ENCODE measurements at places on chromosomes 5 and 9. TPM values are rescaled to one million over a fixed set of nuclear protein-coding genes. Genes with fewer than 3 reads are reported as not detected.

GRCh38 chr9:133119103-133119845 is 1.8 kb downstream of the RALGDS start:
- DNase-seq: no peak

Gene CCDC192
- not detected for total RNA-seq

GRCh38 chr5:59608745-59609144 is 284.8 kb downstream of the PDE4D start:
- no peak for DNase-seq

GRCh38 chr5:76413746-76414145 is 10.7 kb downstream of the IQGAP2 start:
- DNase-seq: no peak

DNA sequence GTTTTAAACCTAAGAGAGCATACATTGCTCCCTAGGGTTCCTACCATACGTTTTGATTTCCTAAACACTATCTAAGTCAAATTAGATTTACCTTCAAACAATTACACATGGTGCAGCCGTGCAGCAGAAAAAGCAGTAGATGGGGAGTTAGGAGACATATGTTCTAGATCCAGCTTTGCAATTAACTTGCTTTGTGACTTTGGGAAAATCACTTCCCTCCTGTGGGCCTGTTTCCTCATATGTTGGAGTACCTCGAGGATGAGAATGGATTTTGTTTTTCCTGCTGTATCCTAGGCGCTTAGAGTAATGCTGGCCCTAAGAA is 711 bp downstream of the MRPL50 start:
- DNase-seq: no peak

Gene CHD1
- 120 TPM for total RNA-seq

Gene DROSHA
- 41.9 TPM for total RNA-seq

Gene NAIP
- 34.7 TPM for total RNA-seq

Gene CTNND2
- 0.47 TPM for total RNA-seq

- DNase-seq: no peak
Observed at GRCh38 chr5:175830586-175831300, 40.6 kb upstream of the CPLX2 start.

DNA sequence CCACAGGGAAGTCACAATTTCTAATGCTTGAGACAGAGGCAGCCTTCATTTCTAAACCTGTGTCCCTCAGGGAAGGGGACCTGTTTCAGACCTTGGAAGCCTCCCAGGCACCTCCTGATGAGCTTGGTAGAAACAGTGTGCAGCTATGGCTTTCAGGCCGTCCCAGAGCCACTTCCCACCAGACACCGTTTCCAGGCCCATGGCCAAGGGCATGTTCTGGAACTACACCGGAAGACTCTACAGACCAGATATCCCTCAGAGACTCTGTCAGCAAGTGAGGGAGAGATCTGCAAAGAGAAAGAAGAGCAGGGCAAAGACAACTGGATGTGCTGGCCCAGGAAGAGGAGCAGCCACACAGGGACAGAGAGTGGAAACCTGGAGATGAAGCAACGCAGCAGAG is 82.2 kb upstream of the HSPA9 start:
- DNase-seq: no peak

DNA sequence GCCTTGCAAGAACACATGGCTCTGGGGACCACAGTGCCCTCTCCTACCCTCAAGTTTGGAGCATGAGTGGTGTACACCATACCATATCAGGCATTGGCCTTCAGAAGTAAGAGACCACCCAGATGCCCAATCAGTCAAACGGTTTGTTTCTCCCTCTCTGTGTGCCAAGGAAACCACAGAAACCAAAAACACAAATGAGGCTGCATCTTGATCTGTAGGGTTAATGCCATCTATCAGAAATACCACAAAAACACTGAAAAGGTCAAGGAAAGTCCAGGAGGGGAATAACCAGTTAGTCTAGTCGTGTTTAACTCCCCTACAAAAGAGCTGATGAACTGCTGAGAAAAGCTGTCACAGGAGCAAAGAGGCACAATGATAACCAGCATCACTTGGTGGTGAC is 78.4 kb downstream of the INSYN2B start:
- DNase-seq: no peak

Gene PKN3
- 10.0 TPM for total RNA-seq

DNA sequence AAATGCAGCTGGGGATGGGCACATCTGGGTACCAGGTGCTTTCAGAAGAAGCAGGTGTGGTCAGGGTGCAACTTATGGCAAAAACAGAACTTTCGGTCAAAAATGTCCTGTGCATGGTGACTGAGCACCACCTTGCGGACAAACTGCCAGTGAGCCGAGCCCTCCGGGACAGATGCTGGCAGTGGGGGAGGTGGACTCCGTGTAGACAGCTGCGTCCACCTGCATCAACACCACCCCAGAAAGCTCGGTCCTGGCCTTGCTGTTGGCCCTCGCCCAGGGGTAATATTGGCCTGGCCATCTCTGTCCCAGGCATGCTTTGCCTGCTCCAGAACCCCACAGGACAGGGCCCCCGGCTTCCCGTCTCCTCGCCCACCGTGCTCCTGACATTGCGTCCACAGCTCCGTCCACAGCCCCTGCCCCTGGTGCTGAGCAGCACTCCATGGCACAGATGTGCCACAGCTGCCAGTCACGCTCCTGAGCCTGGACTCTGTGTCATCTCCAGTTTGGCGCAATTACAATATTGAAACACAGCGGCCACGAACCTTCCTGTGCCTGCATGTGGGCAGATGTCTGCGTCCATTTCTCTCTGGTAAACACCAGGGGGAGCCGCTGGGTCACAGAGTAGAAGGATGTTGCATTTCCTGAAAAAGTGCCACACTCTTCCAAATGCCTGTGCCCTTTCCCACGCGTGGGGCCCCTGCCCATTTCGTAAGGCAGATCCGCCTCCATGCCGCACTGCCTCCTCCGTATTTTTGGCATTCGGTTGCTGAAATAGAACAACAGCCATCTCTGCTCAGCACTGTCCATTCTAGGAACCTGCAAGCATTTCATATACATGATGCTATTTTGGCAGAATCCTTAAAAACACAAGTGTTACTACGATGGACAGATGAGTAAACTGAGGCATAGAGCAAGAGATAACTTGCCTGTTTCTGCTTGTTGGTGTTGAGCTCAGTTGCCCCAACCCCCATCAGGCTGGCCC is 33.4 kb upstream of the SLC6A19 start:
- peak; percentile 91 for DNase-seq

DNA sequence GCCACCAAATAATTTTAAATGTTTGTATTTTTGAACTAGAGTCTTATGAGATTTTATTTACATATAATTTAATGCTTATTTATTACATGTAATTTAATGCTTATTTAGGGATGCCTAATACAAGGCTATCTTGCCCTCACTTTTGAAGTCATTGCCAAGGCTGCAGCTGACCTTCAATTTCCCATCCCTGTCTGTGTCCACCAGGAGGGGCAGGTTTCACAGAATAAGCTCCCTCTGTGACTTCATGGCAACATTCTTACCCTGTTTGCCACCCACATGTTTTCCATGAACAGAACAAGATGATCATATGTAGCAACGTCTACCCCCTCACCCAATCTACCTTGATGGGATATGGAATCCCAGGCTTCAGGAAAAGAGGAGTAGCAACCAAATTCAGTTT is 27.0 kb downstream of the C5 start:
- DNase-seq: no peak

GRCh38 chr5:65871182-65871581 is 55.2 kb upstream of the ERBIN start:
- DNase-seq: no peak

- DNase-seq: no peak
Observed at GRCh38 chr5:8254674-8255073, 385.7 kb downstream of the MTRR start.

- no peak for DNase-seq
Observed at GRCh38 chr5:180202939-180203573, 6.0 kb downstream of the RASGEF1C start.

All from Peyer's patch (tissue), 4 donors.